Suppressor macrophage treated with lipopolysaccharide for 1 hour (primary cell): ENCODE measurements at places on chromosomes 6 and 20.

GRCh38 chr6:112237066-112237465 is 17.3 kb downstream of the LAMA4 start:
- DNase-seq = no peak

DNA sequence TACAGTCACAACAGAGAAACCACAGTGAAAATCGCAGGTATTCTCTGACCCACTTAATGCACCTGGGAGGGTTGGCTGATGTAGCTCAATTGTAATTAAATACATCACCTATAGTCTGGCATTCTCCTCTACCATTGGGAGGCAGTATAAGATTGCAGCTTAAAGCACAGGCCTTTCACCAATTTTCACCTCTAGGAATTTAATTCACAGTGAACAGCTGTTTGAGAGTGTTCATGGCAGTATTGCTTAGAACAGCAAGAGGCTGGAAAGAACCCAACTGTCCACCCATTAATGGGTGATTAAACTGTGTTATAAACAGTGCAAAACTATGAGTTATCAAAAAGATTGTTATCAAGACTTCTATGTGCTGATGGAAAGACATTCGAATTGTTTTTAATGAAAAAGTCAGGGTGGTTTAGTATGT is 2.0 kb downstream of the EDEM2 start:
- peak; percentile 24 for DNase-seq

DNA sequence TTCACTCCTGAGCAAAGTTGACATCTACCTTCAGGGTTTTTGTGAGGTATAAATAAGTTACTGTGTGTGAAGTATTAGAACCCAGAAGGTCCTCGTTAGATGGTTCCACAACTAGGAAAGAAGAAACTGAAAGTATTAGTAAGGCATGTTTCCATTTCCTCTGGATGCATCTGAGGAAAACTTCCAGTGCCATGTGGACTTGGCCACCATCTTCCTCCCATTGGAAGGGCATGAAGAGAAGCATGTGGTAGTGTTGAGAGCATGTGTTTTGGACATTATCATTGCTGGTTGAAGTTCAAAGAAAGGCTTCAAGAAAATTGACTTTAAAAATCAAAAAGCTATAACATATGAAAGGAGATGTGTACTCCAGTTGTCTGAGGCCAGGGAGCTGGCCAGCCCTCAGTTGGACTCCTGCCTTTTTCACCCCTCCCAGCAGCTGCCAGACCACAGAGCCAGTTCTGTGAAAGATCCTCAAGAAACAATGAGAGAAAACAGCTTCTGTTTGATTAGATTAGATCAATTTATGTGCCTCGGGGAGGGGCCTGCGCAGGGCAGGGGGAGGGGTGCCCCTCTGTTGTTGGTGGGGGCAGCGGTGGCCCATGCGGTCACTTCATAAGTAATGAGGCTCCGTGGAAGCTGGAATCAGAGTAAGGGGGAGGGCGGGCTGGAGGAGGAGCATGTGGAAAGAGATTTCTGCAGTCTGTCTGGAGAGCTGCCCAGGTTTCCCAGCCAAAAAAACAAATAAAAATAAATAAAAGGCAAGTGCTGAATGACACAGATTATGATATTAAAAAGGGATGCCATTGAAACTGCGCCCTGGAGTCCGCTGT is 154.0 kb downstream of the JARID2 start:
- DNase-seq = peak; percentile 56

DNA sequence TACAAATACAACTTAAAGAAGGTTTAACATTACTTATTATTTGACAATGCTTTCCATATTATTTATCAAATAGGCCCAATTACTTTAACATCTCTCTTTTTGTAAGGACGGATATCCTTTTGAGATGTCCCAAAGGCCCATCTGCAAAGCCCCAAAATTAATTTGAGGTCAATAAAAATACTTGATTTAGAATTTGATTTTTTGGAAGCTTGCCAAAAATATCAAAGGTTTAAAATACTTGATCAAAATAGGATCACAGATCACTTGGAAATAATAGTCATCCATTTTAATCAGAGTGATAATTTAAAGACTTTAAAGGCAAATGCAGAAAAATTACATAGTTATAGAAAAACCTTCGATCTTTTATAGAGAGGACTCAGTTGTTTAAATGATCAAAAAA is 8.1 kb downstream of the C6orf58 start:
- no peak for DNase-seq

- DNase-seq = no peak
These were observed 309.2 kb downstream of the CDC5L start for GRCh38 chr6:44696686-44697085.

DNA sequence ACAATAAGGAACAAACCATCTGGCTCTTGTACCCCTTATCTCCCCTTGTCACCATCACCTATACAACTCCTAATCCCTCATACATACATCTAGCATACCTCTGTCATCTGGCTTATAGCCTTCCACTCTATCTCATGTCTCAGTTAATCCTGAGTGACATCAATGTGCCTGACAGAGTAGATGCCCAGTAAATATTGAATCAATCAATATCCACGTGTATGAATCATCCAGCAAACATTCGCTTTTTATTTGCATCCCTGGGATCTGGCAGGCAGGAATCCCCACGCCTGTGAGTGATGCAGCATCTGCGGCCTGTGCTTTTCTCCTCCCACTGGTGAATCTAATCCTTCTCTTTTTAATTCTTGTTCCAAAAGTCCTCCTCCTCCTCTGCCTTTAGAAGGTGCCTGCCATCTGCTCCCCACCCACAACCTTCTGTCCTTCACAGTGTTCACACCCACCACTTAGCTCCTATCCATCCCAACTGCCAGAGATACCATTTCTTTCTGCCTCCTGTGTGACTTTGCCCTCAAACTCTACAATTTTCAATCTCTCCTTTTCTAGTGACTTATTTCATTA is 37.6 kb downstream of the ZNF391 start:
- DNase-seq = no peak

DNA sequence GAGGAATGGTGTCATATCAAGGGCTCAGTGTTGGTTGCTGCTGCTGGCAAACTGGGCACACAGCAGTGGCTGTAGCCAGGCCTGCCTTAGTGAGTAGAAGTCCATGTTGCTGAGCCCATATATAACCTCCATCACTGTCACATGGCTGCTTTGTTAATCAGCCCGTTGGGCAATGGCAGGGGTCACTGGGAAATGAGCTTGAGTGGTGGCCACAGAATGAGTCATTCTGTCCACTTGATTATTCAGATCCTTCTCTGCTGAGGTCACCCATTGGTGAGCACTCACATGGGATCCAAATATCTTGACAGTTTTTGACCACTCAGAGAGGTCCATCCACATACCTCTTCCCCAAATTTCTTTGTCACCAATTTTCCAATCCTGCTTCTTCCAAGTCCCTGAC is 898.9 kb upstream of the EYS start:
- peak; percentile 4 for DNase-seq

- DNase-seq = no peak
These were observed 63.3 kb downstream of the NPEPL1 start for GRCh38 chr20:58755766-58756449.

DNA sequence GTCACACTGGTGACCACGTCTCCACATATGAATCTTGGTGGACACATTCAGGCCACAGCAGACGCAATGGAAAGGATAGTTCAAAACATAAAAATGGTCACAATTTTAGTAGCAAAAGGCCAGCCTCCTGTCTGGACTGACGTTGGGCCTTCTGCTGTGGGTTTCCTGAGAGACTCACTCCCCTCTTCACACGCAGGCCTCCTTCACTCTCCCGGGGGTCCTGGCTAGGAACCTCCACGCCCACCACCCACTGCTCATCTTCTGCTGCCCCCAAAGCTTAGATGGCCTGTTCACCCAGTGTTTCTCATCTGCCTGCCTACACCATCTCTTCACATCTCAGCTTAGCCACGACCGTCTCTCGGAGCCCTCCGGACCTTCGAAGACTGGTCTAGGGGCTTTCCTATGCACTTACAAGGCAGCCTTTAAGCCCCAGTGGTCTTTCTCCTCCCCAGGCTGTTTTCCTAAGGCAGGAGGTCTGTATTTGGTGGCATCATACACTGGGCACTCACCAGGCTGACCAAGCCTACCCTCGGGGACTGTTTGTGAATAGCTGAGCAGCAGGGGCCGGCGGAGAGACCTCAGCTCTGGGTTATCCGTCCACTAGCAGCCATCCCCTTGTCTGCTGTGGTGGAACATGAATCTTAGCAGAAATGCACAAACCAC is 46.6 kb upstream of the AFDN start:
- no peak for DNase-seq

DNA sequence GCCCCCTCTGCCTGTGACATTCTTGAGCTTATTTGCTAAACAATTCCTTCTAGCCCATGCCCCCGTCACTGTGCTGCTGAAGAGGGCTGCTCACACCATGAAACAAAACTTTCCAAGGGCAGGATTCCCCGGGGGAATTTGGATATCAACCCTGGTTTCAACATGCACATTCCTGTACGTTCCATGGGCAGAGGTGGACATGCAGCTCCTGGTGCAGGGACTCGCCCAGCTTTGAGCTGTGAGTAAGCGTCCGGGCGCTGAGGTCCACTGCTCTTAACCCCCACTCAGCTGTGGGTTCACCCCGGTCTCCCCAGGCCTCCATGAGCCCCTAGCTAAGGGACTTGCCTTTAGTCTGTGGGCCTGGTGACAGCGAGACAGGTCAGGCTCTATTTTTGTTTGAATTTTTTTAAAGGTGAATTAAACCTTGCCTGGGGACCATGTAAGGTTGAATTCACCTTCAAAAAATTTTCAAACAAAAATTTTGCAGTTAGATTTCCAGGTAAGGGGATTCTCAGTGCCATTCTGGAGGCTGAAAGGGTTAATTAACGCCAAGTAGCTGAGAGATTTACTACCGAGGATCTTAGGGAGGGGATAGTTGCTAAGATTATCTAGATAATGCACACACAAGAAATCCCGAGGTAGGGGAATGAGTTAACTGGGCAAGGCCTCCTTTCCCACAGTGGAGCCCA is 70.3 kb upstream of the SLC22A23 start:
- no peak for DNase-seq

- DNase-seq = no peak
These were observed 221.8 kb upstream of the FAM83B start for GRCh38 chr6:54624779-54625178.

GRCh38 chr6:38909015-38909730 is 139.4 kb upstream of the GLP1R start:
- DNase-seq = no peak

DNA sequence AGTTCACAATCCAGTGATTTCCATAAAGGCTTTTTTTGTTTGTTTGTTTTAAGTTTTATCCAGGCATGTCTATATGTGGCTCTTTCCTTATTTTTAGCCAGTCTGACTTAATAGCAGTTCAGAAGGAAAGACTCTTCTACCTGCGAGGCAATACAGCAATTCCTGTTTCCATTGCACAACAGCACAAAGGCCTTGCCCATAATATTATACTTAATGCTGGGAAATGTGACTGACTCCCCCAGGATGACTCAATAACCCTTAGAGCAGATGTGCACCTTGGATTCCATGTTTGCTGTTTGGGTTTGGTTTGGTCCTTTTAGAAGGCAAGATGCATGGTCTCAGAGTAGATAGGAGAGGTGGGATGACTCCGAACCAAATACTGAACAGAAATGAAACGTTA is 184.1 kb downstream of the MTFR2 start:
- DNase-seq = no peak

GRCh38 chr6:47307362-47308197 is 2.1 kb downstream of the TNFRSF21 start:
- DNase-seq = no peak

DNA sequence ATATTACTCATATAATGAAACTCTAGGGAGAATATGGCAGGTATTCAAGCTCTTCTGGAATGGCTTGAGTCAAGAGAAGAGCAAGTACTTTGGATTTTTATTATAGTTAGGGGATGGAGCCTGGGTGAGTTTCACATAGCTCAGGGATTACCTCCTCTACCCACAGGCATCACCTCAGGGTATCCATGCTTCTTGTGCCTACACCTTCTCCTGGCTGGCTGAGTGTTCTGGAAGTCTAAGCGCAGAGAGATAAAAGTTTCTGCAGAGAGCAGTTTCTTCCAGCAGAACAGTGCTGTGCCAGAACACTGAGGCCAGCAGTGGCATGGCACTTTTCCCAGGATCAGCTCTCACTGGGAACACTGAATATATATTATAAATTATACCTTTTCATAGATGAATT is 199.7 kb upstream of the KCNQ5 start:
- no peak for DNase-seq

GRCh38 chr20:63636752-63637628 is 10.1 kb upstream of the GMEB2 start:
- no peak for DNase-seq

- peak; percentile 87 for DNase-seq
These were observed 828 bp upstream of the SULF2 start for GRCh38 chr20:47785854-47786764.

GRCh38 chr6:56482525-56482924 is 160.2 kb downstream of the DST start:
- no peak for DNase-seq

DNA sequence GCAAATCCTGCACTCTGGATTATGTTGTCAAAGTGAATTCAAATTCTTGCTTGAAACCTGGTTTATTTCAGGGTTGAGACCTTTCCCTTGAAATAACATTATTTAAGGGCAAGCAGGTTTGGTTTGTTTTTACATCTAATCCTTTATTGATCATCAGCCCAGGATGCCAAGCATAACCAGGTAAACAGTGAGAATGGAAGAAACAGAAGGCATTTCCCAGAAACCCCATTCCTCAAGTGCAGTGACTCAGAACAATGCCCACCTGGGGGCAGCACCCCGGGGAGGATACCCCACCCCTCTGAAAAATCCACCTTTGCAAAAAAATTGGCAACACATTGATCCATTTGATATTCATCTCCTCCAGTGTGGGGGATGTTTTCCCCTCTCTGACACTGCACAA is 32.5 kb downstream of the POFUT1 start:
- DNase-seq = no peak

DNA sequence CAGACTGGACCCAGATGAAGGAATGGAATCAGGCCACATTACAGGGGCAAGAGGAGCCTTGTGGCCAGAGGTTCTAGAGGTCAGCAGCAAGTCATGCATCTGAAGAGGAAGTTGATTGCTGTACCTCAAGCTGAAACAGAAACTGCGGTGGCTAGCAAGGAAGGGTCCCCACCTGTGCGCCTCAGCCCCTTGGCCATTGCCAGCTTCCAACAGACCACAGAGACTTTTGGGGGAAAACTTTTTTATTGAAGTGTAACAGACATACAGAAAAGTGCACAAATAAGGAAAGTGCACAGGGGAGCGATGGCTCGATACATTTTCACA is 26.8 kb upstream of the SLC9A8 start:
- DNase-seq = peak; percentile 45

DNA sequence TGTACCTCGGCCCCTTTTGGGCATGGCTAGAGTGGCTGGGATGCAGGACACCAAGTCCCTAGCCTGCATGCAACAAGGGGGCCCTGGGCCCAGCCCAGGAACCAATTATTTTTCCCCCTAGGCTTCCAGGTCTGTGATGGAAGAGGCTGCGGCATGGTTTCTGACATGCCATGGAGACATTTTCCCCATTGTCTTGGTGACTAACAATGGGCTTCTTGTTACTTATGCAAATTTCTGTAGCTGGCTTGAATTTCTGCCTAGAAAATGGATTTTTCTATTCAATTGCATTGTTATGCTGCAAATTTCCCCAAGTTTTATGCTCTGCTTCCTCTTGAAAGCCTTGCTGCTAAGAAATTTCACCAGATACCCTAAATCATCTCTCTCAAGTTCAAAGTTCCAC is 1269.6 kb upstream of the CITED2 start:
- DNase-seq = no peak

- DNase-seq = peak; percentile 44
These were observed 50.7 kb downstream of the TGM2 start for GRCh38 chr20:38114353-38114791.

GRCh38 chr6:74458536-74458935 is 747.3 kb downstream of the COL12A1 start:
- DNase-seq = no peak
